Activated T-helper 9 cell treated with anti-CD3 and anti-CD28 coated beads, Interleukin-2, amount 50 U/mL, for 16 hours (primary cell): ENCODE measurements at places on chromosomes 11 and 22.

DNA sequence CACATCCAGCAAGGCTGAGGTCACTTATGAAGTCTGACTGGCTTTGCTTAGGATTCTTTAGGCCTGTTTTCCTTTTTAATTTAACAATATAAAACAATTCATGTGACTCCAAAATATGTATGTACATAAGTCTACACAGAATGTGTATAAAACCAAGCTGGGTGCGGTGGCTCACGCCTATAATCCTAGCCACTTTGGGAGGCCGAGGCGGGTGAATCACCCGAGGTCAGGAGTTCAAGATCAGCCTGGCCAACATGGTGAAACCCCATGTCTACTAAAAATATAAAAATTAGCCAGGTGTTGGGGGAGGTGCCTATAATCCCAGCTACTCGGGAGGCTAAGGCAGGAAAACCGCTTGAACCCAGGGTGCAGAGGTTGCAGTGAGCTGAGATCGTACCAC lies 83.1 kb downstream of the SHANK2 start:
- DNase-seq, result no peak

GRCh38 chr11:79290761-79291160 lies 150.1 kb downstream of the TENM4 start:
- no peak for DNase-seq

- DNase-seq, result no peak
These were observed 7.9 kb downstream of the INPPL1 start for GRCh38 chr11:72232260-72233055.

- DNase-seq, result no peak
These were observed 31.0 kb downstream of the CCDC34 start for GRCh38 chr11:27331981-27332380.

DNA sequence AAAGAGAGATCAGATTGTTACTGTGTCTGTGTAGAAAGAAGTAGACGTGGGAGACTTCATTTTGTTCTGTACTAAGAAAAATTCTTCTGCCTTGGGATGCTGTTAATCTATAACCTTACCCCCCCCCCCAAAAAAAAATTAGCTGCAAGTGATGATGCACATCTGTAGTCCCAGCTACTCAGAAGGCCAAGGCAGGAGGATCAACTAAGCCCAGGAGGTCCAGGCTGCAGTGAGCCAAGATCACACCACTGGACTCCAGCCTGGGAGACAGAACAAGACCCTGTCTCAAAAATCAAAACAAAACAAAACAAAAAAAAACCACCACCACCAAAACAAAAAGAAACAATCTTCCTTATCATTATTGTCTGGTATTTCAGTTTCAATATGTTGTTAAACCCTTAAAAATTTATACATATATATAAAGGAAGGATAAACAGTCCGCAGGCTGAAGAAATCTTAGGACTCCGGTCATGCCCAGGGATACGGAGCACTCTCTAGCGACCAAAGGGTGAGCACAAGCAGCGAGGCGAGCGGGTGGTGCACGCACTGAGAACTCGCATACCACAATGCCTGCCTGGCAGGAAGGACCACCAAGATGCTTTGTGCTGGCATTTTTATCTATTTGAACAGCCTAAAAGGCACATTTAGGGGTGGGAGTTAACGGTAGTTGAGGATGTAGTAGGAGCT lies 6.4 kb downstream of the POLDIP3 start:
- DNase-seq, result no peak

GRCh38 chr11:64081745-64082442 lies 46.2 kb downstream of the FLRT1 start:
- DNase-seq, result no peak

DNA sequence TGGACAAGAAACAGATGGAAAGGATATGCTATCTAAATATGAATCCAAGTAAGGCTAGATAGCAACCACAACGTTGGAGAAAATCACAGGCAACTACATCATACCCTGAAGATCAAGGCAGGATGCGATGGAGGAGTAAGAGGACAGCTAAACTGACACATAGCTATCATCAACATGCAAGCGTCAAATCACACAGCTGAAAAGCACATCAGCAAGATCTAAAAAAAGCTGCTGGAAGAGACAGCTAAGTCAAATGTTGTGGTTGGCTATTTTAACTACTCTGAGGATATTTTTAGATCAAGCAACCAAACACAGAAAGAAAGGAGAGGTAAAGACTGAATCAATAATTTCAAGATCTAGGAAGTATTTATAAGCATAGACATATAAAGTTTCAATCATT lies 466.9 kb downstream of the BRD1 start:
- no peak for DNase-seq

- DNase-seq, result no peak
These were observed 7.3 kb downstream of the C11orf97 start for GRCh38 chr11:94519478-94520084.

DNA sequence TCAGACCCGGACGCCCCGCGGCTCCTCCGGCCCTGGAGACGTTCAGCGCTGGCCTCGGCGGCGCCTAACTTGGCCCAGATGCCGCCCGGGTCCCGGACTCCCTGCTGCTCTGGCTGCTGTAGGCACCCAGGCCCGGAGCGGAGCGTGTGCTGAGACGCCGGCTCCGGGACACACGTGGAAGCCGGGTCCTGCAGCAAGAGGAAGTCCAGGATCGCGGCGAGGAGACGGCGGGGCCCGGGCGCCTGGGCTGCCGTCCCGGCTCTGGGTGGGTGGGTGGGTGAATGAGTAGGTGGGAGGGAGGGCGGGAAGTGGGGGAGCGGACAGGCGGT lies 223 bp downstream of the WT1 start:
- DNase-seq, result no peak

DNA sequence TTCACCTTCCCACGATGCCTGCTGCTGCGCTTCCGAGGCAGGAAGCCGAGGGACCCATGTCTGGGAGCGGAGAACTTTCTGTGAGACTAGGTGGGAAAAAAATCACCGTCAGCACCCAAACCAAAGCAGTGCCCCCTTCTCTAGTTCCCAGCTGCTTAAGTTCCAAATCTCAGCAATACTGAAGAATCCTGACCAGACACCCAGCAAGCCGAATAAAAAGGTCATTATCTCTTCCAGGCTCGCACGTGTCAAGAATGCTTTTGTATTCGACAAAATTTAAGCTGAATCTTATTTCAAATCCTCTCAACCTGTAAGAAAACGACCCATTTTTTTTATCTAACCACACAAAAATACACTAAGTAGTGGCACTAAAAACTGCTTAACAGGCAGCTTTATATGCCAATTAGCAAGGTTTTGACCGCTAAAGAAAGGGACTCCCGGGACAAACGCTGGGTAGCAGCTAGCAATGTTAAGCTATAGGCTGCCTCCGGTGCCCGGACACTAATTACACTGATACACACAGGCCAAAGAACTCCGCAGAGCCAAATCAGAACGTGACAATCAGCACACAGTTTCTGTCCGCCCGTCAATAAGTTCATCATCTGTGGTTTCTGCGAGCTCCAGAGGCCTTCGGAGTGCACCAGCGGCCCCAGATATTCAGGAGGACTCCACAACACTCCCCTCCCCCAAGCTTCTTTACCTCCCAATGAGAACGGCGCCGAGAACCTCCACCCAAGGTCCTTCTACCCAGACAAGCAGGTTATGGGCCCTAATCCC lies 728 bp downstream of the RPL3 start:
- no peak for DNase-seq

GRCh38 chr22:21736084-21736642 lies 569 bp upstream of the YPEL1 start:
- no peak for DNase-seq

DNA sequence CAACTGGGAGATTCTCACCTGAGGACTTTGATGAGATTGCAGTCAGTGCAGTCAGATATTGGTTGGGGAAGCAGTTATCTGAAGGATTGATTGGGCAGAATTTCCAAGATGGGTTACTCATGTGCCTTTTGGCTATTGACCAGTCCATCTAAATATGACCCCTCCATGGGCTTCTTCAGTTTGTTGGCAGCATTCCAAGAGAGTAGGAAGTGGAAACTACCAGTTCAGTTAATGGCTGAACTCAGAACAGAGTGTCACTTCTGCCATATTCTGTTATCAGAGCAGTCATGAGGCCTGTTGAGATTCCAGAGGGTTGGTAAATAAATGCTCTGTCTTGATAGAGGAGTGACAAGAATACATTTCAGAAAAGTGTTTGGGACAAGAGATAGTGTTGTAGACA lies 71.0 kb downstream of the CYP2R1 start:
- no peak for DNase-seq

GRCh38 chr22:45491841-45492240 lies 10.8 kb upstream of the FBLN1 start:
- no peak for DNase-seq

GRCh38 chr11:61341706-61342105 lies 8.7 kb downstream of the TKFC start:
- DNase-seq, result no peak

DNA sequence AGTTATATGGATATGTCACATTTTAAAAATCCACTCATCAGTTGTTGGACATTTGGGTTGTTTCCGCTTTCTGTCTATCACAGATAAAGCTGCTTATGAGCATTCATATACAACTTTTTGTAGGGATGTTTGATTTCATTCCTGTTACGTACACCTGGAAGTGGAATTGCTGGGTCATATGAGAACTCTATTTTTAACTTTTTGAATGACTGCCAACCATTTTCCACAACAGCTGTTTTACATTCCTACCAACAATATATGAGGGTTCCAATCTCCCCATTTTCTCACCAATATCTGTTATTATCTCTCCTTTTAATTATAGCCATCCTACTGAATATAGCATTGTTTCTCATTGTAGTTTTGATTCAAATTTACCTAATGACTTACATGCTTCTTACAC lies 172.0 kb downstream of the UVRAG start:
- DNase-seq, result no peak

DNA sequence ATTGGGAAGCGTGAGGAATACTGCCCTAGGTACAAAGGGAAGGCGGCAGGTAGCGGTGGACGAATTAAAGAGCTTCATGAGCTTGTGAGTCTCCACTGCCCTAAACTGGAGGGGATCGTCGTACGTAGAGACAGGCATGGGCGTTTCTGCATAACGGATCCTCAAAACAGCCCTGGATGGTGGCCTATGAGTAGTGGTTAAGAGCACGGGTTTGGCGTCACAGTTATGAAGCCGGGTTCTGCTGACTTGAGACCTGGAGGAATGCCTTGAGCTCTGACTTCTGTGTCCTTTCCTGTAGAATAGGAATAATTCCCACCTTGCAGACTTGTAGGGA lies 335 bp downstream of the TMEM138 start:
- peak; percentile 1 for DNase-seq

- no peak for DNase-seq
These were observed 98.7 kb upstream of the CRYBB3 start for GRCh38 chr22:25100948-25101347.

DNA sequence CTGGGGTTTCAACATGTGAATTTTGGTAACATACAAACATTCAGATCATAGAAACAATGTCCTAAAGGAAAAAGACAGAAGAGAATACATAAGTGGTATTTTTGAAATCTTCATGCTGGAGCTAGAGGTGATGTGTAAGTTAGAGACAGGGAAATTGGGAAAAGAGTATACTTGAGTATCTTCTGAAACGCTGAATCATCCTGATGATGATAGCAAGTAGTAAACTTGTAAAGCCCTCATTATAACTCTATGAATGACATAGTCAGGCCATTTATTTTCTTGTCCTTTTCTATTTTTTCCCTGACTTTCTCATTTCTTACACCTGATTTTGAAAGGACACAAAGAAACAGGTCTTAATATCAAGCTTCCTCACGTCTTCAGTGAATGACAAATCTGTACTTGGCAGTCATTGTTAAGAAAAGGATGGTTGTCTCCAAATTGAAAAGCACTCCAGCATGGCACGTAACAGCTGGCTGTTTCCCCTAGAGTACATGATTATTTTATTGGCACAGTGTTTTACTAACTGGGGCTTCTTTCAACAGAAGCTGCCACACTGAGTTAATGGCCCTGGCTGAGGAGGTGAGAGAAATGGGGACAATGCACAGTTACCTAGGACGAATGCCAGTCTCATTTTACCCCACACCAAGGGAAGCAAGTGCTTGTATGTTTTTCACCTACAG lies 140.7 kb upstream of the CTSC start:
- no peak for DNase-seq

DNA sequence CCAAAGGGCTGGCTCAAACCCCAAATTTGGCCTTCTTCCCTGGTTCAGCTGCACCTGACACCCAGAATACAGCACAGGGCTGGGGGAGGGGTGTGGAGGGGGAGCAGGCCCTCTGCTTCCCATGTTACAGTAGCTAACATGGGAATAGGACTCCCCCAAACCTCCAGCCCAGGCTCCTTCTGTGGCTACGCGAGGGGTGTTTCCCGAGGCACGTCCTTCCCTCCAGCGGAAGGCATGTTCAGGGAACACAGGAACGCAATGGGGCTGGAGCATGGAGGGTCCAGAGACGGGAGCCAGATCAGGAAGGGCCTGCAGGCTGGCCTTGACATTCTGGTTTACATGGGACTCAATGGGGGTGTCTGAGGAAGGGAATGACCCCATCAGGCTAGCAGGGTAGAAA lies 11.8 kb upstream of the IGLL1 start:
- DNase-seq, result no peak

- no peak for DNase-seq
These were observed 1.8 kb upstream of the CHKB start for GRCh38 chr22:50584106-50585096.

DNA sequence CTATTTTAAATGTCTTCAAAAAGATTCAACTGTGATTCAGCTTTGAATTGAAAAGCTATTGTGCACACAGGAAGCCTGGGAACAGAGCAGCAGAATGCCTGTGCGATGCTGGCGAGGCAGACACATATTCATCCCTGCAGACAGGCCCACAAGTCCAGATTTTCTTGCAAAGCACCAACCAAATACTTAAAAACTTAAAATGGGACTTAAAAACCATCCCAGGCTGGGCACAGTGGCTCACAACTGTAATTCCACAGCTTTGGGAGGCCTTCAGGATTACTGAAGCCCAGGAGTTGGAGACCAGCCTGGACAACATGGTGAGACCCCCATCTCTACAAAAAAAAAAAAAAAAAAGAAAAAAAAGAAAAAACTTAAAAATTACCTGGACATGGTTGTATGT lies 122.6 kb upstream of the SERPIND1 start:
- DNase-seq, result no peak

DNA sequence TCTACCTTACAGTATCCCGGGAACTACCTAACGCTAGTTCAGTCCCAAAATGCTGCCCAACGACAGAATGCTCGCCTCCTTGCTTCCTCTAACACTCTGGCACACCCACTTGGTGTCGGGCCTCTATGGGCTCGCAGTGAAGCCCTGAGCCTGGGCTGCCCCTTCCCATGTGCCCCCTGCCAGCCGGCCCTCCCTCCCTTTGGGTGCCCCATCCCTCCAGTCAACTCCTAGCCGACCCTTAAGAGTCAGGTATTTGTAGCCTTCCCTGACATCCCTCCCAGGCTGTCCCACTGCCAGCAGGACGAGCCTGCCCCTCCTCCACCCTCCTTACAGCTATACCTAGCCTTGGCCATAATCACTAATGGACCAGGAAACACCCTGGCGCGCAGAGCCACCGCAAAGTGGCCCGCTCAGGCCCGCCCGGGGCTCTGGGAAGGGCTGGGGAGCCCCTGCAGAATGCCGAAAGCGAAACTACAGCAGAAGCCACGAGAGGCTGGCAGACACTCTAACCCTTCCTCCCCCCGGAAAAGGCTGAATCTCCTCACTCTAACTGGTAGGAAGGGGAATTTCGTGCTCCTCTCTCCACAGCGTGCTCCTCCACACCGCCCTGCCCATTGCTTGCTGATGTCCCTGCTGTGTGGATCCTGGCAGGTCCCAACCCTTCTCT lies 8.2 kb downstream of the CBX7 start:
- DNase-seq, result peak; percentile 47
